Stimulated activated CD8-positive, alpha-beta memory T cell treated with anti-CD3 and anti-CD28 coated beads, Interleukin-4, amount 100 ng/mL, for 1 hour (primary cell): ENCODE measurements at places on chromosomes 2 and 18.

DNA sequence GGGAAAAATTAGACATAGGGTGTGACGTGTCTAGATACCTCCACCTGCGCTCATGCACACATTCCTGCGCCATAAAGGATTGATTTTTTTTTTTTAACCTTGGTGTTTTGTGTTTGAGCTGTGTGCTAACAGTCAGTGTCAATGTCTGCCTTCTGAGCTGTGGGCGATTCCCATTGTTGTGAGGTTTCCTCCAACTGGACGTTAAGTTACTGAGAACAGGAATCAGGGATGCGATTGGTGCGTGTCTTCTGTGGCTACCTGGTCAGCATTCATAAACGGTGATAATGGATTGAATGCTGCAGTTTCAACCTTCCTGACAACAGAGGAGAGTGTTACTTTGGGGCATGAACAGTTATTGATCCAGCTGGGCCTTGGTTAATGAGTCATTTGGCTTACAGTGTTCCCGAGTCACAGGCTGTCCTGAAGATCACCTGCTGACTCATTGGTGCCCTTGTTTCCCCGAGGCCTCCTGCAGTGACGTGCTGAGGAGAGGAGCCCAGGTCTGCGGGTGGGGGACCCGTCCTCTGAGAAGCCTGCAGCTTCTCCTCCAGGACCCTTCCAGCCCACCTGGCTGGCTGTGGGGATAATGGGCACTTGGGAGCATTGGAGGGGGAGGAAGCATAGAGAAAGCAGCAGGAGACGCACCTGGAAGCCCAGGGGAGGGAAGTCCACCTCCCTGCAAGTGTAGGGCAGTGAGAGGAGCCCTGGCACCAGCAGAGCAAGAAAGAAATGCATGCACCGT, 25.8 kb upstream of the CABYR start:
- no peak for DNase-seq

GRCh38 chr18:35573531-35573930, 8.0 kb upstream of the GALNT1 start:
- DNase-seq, result no peak

GRCh38 chr2:71948781-71949536, 198.7 kb downstream of the CYP26B1 start:
- DNase-seq, result no peak

DNA sequence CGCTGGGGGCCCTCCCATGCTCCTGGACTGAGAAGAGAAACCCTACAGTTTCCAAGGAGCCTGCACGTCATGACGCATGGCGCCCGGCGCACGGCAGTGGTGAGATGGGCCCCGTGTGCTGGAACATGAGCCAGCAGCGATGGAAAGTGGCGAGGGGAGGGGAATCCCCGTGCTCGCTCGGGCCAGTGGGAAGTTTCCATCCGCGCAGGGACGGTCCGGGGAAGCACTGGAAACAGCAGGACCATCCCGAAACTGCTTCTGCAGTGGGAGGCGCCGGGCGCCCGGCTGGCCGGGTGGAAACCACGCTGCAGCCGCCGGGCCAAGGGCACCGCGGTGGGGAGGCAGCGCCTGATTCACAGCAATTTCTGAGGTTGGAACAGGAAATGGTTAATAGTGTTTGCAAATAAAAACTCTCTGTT, 4.9 kb upstream of the PDCD1 start:
- no peak for DNase-seq

GRCh38 chr18:8045884-8046281, 478.8 kb downstream of the PTPRM start:
- DNase-seq, result no peak

DNA sequence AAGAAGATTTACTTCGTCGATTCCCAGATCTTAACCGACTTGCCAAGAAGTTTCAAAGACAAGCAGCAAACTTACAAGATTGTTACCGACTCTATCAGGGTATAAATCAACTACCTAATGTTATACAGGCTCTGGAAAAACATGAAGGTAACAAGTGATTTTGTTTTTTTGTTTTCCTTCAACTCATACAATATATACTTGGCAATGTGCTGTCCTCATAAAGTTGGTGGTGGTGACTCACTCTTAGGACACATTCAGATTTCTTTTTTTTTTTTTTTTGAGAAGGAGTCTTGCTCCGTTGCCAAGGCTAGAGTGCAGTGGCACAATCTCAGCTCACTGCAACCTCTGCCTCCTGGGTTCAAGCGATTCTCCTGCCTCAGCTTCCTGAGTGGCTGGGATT, 26.8 kb downstream of the MSH2 start:
- DNase-seq, result no peak
